ENCODE measurements at places on chromosomes 2 and 18.

DNA sequence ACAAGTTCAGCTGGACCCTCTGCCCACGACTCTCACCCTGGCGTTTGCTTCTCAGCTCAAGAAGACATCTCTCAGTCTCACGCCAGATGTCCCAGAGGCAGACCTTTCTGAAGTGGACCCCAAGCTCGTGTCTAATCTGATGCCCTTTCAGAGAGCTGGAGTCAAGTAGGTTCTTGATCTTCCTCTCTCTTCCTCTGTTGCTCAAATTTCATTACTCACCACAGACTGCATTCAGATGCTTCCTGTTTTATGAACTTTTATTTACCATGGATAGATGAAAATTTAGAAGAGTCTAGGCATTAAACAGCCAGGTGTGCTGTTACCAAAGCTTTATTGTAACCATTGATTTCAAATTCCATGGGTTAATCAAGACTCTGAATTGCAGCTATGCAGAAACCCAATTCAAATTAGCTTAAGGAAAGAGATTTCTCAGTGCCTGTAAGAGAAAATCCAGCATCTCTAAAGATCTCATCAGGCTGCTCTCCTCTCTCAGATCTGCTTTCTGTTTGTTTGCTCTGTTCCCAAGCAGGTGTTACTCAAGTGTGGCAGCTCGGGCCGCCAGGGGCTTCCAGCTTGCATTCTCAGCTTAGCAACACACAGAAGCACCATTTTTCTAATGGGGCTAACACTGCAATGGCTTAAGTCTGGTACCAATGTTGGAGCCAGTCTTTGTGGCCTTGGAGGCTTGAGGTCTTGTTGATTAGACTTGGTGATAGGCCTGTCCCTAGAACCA lies 16.5 kb downstream of the SMARCAL1 start:
- no peak for DNase-seq

DNA sequence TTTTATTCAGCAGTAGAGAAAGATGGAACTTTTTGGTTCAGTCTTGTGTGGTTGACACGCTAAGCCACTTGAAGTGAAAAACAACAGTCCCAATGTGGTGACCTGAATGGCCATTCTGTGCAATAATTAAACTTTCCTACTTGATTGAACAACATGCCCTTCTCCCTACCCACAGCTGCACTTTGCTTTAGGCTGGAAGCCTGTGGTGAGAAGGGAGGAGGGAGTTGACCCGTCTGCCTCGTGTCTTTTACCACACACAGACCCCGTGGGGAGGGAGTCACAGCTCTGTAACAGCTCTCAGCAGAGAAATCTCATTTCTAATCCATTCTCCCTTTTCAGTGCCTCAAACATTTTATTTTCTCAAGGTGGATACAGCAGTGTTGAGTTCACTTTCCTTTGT lies 138.2 kb upstream of the PKDCC start:
- DNase-seq = no peak

DNA sequence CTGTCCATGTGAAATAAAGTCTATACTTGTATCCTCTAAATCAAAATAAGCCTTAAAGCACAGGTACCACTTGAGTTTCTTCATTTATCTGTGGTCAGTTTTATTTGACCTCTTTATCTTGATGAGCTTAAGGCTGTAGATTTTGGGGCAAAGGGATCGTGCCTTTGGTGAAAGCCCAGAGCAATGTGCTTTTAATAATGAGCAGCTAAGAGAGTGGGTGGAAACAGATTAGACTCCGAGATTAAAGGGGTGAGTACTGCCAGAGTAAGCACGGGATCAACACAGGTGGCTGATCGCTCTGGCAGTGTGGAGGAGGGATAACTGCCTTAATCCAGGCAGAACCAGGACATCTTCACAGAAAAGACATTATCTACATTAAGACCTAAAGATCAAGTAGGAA lies 280.4 kb downstream of the TDRD15 start:
- no peak for DNase-seq

- no peak for DNase-seq
Measured at GRCh38 chr2:42052702-42053481, 5.1 kb downstream of the PKDCC start.

DNA sequence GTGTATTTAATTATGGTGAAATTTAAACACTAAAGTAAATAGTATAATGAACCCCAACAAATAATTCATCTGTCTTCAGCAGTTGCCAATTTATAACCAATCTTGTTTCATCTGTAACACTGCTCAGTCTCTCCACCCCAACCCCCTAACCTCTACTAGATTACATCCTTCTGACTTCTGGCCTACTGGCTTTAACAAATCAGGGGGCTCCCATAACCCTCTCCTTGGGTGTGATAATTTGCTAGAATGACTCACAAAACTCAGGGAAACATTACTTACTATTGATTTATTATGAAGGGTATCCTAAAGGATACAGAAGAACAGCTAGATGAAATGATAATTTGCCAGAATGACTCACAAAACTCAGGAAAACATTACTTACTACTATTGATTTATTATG lies 50.7 kb downstream of the PIK3C3 start:
- no peak for DNase-seq

- DNase-seq = no peak
Measured at GRCh38 chr2:220904015-220904414, 668.1 kb downstream of the EPHA4 start.

- DNase-seq = no peak
Measured at GRCh38 chr2:158688721-158689120, 106.4 kb upstream of the DAPL1 start.

- peak; percentile 45 for DNase-seq
Measured at GRCh38 chr2:197926673-197927072, 122.3 kb downstream of the PLCL1 start.

DNA sequence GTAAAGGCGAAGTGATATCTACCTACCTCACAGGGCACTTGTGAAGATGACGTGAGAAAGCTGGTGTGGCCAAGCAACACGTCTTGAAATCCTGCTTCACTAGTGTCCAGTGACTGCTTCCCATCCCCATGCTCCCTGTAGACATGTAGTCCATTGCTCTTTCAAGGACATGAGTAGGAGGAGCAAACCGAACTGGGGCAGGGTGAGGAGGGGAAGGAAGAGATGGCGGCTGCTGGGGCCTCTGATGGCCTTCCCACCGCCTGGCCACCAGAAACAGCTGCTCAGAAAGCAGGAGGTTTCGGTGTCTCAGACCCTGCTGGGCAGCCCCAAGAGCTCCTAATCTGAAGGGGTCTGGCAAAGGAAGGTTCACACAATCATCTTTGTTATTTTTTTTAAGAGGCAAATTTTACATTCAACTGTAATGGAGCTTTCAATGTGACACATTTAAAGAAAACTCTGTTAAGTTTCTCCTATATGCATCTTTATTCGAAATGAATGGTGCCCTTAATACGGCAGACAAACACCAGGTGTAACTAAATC lies 14.7 kb downstream of the CPLX4 start:
- no peak for DNase-seq

DNA sequence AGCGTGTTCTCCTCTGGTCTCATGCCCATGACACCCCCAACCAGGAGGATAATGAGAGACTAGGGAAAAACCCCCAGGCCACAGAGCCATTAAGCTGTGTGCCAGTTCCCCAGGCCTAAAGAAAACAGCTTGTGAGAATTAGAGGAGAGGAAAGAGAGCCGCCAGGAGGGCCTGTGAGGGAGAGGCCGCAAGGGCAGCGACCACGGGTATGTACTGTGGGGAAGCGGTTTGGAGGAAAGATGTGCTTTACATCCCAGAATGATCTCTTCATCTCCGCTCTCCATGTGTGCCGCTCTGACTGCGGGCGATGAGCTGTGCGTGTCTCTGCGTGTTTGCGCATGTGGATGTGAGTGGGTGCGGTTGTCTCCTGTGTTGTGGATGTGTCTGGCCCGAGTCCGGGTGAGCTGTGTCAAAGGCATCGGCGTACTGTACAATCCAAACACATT lies 82.9 kb downstream of the DYSF start:
- no peak for DNase-seq

- no peak for DNase-seq
Measured at GRCh38 chr2:200909958-200910357, 20.8 kb downstream of the NIF3L1 start.

DNA sequence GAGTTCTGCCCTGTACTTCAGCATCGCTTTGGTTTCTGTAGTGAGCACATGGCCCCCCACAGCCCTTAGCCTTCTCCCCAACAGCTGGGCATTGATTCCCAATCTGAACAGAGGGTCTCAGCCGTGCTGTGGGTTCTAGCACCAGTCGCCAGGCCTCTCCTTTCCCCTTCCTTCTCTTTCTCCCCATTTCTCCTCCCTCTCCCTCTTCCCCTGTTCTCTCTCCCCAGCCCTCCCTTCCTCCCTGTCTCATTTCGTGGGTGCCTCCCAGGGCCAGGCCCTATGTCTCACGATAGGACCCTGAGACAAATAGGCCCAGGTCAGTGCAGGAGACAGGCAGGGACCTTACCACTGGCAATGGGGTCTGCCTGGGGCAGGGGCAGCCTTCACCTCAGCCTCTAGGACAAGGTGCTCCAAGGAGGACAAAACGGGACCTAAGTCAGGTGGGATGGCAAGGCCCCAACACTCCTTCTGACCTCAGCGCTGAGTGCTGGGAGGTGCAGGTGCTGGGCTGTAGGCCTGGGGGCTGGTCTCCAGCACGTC lies 143.4 kb upstream of the GPC1 start:
- no peak for DNase-seq

GRCh38 chr18:44041961-44042360 lies 638.7 kb upstream of the SETBP1 start:
- DNase-seq = no peak

DNA sequence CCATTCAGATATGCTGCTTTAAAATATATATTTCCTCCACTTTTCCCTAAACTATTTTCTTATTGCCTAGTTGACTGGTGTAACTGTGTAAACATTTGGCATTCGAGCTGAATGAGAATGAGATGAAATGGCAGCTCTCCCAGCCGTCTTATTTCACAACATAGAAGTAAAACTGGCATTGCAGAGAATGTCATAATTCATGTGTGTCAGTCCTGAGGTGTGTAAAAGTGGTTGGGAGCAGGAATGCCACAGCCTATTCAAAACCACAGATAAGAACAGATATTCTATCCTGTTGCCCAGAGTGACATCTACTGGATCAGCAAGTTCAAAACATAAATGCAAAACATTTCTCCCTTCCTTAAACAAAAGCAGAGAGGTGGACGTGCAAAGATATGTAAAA lies 565.5 kb upstream of the CHAC2 start:
- DNase-seq = peak; percentile 1

DNA sequence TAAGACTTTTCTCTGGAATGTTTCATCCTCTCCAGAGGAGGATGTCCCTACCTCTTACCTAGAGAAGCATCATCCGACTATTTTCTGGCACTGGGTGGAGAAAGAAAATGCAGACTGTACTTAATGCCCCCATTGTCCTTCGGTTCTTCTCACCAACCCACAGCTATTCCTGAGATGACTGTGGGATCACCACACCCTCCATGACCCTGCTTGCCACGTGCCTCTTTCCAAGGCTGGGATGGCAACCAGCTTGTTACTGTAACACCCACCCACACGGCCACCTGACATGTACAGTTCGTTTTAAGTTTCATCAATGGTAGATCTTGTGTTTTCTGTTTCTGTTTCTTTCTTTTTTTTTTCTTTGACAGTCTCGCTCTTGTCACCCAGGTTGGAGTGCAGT lies 365.2 kb downstream of the FBXO15 start:
- no peak for DNase-seq

DNA sequence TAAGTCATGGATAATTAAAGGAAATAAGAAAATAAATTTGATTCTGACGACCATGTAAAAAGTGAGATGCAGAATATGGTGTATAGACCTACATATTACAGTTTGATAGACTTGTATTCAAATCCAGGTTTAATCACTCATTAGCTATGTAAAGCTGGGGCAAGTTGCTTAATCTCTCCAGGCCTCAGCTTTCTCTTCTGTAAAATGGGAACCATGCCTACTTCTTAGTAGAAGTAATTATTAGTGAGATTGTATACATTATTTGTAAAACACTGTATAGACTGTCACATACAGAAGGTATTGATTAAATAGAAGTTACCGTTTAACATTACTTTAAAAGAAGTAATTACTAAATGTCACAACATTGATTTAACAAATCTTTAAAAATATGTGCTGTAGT lies 392.2 kb downstream of the STK39 start:
- no peak for DNase-seq

DNA sequence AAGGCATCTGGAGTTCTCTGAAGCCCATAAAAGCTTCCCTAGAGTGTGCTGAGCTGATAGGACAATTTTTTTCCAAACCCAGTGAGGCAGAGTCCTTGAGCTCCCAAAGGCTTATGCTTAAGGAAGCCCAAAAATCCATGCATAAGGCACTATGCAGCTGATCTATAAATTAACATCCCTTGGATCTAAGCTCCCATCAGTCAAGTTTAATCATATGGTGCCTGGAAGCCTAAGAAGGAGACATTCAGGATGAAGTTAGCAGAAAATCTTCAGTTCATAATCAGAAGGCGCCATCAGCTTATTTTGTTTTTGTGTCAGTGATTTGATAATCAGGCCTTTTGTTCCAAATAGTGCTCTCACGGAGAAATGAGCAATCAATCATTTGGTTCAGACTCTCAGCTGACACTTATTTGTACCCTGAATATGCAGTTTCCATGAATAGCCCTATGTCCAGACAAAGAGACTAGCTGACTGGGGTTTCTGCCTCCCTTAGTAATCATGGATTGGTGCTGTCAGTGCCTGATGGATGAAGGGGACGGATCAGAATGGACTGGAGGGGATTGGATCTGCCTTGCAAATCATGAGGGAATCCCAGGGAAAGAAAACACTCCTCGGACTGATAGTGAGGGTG lies 464.8 kb upstream of the RGPD4 start:
- no peak for DNase-seq

- DNase-seq = no peak
Measured at GRCh38 chr2:53403792-53404413, 363.7 kb upstream of the CHAC2 start.
